ENCODE measurements at places on chromosomes 13 and 19.

- DNase-seq = no peak
Measured at GRCh38 chr13:106756446-106756845, 188.5 kb upstream of the ARGLU1 start.

DNA sequence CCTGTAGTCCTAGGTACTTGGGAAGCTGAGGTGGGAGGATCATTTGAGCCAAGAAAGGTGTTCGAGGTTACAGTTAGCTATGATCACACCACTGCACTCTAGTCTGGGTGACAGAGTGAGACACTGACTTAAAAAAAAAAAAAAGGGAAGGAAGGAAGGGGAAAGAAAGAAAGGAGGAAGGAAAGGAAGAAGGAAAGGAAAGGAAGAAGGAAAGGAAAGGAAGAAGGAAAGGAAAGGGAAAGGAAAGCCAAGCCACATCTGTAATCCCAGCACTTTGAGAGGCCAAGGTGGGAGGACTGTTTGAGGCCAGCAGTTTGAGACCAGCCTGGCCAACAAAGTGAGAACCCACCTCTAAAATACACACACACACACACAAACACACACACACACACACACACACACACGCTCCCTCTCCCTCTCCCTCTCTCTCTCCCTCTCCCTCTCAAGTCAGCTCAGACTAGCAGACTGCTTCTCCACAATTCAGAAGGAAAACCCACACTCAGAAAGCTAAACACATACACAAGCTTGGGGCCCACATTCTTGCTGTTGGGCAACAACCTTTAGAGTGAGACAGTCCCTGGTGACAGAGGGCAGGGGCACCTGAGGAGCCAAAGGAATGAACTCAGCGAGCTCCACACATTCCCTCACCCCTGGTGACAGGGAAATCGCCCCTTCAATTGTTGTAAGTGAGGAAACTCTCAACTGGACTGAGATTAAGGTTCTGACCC is 2.7 kb downstream of the ZNF709 start:
- DNase-seq = no peak

GRCh38 chr13:48161530-48162179 is 66.8 kb upstream of the MED4 start:
- no peak for DNase-seq

GRCh38 chr19:33193865-33194362 is at the start of gene LRP3:
Gene LRP3, plus strand, starts transcription at chr19:33194330. Its CDS starts 456 bp downstream, at chr19:33194786.
- DNase-seq = peak; percentile 24

GRCh38 chr19:50795664-50796073 is 5.5 kb downstream of the ACP4 start:
- peak; percentile 15 for DNase-seq

DNA sequence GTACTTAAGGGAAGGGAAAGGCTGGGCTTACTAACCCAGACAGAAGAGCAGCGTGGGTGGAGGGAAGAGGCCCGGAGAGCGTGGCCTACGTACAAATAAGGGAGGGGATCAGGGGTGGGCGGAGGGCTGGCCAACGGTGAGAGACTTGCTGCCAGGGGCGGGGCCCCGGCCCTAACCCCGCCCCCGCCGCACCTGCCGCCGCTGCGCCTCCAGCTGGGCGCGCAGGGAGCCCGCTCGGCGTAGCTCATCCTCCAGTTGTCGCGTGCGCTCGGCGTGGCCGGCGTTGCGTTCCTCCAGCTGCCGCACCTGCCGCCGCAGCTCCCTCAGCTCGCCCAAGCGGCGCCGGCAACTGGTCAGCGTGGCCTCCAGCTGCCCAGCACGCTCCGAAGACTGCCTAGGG is 5.7 kb downstream of the HOOK2 start:
- no peak for DNase-seq

DNA sequence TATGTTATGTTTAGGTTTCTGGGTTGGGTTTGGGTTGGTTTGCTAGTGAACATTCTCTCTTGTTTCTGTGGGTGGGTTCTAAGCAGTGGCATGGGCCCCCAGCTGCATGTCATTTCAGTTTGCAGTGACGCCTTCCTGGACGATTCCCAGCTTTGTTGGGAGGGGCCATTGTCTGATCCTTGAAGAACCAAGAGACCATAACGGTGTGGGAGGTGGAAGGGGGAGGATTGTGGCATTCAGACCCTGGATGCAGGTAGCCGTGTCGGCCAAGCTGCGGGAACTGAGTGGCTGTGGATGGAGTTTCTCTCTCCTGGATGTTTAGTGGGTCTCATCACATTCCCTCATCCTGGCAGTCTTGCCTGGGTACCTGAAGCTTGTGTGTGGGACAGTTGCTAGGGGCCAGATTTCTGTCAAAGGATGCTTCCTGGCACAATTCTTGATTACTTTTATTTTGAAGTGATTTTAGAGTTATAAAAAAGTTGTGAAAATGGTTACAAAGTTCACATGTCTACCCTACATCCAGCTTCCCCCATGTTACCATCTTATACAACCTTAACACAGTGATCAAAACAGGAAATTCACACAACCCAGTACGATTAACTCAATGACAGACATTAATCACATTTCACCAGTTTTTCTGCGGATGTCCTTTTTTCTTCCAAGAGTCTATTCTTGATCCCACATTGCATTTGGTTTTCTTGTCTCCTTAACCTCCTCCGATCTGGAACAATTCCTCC is 123.8 kb downstream of the SIPA1L3 start:
- no peak for DNase-seq
